ENCODE measurements at places on chromosomes 1 and 21.

- DNase-seq, result no peak
These were observed 40.0 kb downstream of the CDCP2 start for GRCh38 chr1:54112705-54113368.

GRCh38 chr1:38047603-38048141, 1.1 kb upstream of the POU3F1 start:
- no peak for DNase-seq

DNA sequence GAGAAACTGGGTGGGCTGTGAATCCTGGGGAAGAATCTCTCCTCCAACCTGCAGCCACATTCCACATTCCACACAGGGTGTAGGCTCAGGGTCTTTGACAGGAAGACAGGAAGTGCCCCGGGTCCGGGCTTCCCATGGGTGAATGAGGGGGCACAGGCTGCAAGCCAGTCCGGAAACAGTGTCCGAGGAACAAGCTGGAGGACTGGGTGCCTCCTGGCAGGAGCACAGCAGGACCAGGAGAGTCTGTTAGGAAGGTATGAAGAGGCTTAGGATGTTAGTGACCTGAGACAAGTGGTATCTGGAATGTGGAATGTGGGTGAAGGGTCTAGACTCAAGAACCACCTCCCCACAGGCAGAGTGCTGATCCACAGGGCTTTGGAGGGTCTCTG, 121.0 kb upstream of the CD34 start:
- no peak for DNase-seq

DNA sequence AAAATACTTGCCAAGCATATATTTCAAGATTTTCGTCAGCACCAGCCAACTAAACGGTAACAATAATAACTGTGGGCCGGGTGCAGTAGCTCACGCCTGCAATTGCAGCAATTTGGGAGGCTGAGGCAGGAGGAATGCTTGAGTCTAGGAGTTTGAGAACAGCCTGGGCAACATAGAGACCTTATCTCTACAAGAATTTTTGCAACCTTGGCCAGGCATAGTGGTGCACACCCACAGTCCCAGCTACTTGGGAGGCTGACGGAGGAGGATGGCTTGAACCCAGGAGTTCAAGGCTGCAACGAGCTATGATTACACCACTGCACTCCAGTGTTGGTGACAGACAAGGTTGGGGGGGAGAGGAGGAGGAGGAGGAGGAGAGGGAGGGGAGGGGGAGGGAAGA, 145.0 kb upstream of the TIAM1 start:
- no peak for DNase-seq

DNA sequence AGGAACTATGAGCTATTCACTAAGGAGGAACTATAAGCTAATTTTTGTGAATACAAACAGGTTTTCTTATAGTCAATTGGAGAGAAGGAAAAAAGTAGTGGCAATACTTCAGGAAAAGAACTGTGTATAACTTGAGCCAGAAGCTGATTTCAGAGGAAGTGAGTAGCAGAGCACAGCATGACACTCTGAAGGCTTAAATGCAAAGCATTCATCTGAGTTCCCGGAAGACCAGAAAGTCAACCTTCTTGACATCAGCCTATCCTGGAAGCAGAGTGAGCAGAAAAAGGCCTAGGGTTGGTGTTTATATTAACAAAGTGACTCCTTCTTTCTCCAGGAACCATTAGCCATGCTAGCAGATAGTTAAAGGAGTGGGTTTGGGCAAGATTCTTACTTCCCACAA, 545.2 kb downstream of the MRPL39 start:
- no peak for DNase-seq

GRCh38 chr21:32779983-32780382, 8.4 kb upstream of the PAXBP1 start:
- no peak for DNase-seq

DNA sequence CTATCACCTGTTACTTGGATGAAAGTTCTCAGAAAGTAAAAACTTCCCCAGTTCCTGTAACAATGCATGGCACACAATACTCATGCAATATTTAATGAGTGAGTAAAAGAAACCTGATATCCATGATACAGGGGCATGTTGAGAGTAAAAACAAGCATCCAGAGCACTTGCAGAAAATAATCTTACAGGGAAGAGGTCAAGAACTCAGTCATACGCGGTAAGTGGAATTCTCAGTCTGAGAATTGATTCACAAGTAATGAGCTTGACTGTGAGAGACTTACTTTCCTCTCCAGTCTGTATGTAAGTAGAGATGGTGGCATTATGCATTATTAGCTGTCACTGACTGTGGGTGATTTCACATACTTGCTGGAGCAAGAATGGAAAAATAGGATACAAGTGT, 976.9 kb downstream of the BRINP3 start:
- no peak for DNase-seq

GRCh38 chr21:36908260-36908908, 58.1 kb downstream of the HLCS start:
- DNase-seq, result no peak

DNA sequence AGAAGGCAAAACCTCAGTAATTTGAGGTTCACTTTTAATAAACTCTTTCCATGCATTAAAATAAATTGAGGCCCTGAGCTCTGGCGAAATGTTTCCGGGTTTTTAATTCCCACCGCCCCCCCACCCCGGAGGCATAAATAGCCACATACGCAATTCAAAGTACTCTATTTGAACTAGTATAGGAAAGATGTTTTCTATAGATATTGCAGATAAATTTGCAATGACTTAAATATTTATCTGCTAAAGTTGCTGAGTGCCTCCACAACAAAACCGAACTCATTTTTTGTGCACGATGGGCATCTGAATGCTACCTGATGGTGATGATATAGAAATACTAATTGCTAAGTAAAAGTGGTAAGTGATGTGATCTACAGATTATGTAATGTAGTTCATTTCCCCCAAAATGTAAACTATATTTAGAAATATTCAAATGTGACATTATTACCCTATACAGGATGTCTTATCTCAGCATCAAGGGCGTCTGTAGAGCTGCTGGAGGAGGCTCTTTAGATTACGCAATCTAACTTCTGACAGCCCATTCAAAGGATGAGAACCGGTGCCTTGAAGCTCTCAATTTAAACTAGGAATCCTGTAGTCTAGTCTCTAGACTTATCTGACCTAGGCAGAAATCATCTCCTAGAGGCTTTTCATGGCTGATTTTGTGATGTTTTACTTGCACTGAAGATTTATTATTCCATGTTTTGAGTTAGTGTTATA, 8.5 kb downstream of the IRF2BP2 start:
- DNase-seq, result no peak

GRCh38 chr1:170853867-170854266, 81.5 kb upstream of the MROH9 start:
- no peak for DNase-seq

GRCh38 chr1:204277563-204278219, 63.9 kb upstream of the GOLT1A start:
- no peak for DNase-seq

- no peak for DNase-seq
These were observed 167.9 kb downstream of the KIF26B start for GRCh38 chr1:245322673-245323072.

DNA sequence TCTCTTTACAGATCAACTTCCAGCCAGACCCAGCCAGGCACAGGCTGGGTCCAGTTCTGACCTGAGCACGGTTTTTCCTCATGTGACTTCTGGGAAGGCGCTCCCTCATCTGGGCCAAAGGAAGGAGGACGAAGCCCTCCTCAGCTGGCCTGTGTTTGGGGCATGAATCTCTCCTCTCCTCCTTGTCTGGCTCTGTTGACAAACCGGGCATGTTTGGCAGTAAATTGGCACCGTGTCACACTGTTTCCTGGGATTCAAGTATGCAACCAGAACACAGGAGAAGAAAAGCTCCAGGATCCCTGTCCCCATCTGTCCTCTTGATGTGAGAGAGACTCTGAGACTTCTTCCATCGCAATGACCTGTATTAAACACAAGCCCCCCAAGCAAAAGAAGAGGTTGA, 18.3 kb downstream of the NECAP2 start:
- no peak for DNase-seq

DNA sequence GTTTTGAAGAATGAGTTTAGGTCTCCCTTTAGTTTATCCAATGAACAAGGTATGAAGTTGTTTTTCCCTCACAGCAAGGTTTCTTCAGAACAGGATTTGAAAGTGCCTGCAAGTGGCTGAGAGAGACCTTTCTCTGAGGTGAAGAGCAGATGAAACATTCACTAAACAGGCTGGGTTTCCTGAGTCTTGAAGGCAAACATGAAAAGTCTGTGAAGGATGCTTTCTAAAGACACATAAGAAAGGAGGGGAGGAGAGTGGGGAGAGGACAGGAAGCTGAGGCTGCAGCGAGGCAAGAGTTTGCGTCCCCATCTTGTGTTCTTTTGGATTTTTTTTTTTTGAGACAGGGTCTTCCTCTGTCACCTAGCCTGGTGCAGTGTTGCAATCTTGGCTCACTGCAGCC, 95.7 kb upstream of the SIM2 start:
- no peak for DNase-seq

- DNase-seq, result no peak
These were observed 15.7 kb upstream of the HDAC1 start for GRCh38 chr1:32276032-32276782.

GRCh38 chr1:2914702-2915101, 106.6 kb upstream of the ACTRT2 start:
- no peak for DNase-seq

DNA sequence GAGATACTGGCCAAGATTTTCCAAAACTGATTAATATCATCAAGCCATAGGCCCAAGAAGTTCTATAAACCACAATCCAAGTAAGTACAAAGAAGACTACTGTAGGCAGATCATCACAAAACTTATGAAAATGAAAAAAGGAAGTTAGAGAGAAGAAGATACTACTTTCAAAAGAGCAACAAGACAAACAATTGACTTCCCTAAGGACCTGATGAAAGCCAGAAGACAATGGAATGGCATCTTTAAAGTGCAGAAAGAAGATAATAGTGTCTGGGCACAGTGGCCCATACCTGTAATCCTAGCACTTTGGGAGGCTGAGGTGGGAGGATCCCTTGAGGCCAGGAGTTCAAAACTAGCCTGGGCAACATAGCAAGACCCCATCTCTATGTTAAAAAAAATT, 243.1 kb downstream of the PRDM2 start:
- no peak for DNase-seq

DNA sequence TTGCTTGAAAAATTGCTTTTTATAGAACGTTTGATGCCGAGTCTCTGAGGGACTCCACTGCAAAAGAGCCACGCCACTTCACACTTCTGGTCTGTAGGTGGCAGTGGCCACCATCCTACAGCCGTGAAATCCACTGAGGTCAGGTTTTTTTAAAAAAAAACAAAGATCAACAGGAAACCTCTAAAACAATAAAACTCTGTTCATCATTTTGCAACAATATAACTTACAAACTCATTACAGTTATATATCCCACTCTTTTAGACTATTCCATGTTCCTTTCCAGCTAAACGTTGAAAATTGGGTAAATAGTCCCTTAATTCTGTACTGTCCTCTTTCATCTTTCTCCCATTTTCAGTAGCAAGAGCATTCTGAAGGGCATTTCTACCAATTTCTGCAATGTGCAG, 64.6 kb upstream of the FMN2 start:
- DNase-seq, result no peak

DNA sequence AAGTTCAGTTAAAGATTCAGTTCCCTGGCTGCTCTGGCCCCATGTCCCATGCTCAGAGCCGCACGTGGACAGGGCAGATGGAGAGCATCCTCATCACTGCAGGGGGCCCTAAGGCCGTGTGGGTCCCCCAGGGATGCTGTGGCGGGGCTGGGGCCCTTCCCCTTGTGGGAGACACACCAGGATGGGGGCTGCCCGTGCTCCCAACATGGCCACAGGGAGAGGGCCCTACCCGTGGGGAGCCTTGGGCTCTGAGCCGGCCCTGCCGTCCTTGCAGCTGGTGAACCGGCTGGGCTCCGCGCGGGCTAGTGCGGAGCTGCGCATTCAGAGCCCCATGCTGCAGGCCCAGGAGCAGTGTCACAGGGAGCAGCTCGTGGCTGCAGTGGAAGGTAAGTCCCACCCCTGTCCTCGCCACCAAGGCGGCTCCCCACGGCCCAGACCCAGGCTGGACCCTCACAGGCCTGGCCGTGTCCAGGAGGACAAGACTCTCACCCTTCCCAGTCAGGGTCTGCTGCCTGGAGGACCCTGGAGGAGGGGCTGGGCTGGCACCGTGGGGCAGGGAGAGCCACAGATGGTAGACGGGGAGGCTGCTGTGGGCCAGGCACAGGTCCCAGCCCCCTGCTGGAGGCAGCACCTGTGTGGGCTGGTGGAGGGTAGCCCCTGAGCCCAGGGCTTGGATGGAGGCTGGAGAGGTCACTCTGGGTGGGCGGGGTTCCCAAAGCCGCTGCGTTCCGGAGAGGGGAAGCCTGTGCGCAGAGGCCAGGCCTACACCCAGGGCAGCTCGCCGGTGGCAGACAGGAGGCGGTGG, 53.8 kb downstream of the TRIM11 start:
- DNase-seq, result no peak

GRCh38 chr1:214108097-214108446, 120.3 kb downstream of the PROX1 start:
- DNase-seq, result no peak

- no peak for DNase-seq
These were observed 77.9 kb downstream of the NEK7 start for GRCh38 chr1:198234520-198235251.

- no peak for DNase-seq
These were observed 14.4 kb upstream of the CAMTA1 start for GRCh38 chr1:6770751-6771440.

- DNase-seq, result no peak
These were observed 20.3 kb upstream of the SH3BGRL3 start for GRCh38 chr1:26259578-26259977.

DNA sequence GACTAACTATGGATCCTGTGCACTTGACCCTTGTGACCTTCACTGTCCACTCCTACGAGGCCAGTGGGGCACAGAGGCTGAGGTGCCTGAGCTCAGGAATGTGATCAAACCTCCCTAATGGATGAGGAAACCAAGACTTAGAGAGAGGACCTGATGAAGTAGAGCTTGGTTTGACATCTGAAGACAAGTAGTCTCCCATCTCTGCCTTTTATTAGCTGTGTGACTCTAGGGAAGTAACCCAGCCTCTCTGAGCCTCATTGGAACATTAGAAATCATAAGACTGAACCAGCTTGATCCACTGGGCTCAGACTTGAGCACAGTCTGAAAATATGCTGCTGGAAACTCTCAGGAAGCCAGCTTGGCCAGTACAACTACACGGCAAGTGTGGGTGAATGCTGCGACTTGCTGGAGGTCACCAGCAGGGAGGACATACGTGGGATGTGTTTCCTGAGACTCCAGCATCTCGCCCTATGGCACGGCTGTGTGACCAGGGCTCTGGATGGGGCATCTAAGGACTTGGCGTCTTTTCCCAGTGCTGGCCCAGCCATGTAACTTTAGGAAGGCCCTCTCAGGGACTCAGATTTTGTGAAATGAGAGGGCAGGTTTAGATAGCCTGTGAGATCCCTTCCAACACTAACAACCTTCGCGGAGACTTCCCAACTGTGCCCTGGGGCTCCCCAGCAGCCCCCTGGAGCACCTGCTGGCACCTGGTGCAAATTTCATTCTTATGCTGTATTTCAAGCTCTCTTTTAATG, 10.5 kb downstream of the CDCP2 start:
- no peak for DNase-seq

Measured in stimulated activated CD4-positive, alpha-beta T cell treated with anti-CD3 and anti-CD28 coated beads, TNF-alpha, amount 100 ng/mL, for 1 hour (primary cell).